NCI-H187 treated with DMSO at 0.1 percent for 48 hours (cell line): ENCODE measurements at places on chromosomes 13 and 19.

- DNase-seq: no peak
Measured at GRCh38 chr13:109880371-109881346, 94.3 kb upstream of the IRS2 start.

GRCh38 chr19:39372047-39372802 lies 18.7 kb downstream of the PAF1 start:
- no peak for DNase-seq

DNA sequence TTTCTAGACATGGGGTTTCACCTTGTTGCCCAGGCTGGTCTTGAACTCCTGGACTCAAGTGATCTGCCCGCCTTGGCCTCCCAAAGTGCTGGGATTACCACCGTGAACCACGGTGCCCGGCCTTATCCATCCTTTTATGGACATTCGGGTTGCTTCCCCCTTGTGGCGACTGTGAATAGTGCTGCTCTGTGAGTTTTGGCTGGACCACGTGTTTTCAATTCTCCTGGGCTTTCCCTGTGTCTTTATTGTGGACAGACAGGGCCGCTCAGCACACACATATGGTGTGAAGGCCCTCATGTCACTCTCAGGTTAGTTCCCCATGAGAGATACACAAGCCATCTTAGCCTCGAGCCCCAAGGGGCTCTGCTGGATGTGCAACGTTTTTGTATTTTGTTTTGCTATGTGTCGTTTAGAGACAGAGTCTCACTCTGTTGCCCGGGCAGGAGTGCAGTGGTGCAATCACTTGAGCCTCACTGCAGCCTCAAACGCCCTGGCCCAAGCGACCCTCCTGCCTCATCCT lies 40.5 kb downstream of the MAU2 start:
- DNase-seq: no peak

- no peak for DNase-seq
Measured at GRCh38 chr19:48381178-48381950, 10.0 kb downstream of the KDELR1 start.

DNA sequence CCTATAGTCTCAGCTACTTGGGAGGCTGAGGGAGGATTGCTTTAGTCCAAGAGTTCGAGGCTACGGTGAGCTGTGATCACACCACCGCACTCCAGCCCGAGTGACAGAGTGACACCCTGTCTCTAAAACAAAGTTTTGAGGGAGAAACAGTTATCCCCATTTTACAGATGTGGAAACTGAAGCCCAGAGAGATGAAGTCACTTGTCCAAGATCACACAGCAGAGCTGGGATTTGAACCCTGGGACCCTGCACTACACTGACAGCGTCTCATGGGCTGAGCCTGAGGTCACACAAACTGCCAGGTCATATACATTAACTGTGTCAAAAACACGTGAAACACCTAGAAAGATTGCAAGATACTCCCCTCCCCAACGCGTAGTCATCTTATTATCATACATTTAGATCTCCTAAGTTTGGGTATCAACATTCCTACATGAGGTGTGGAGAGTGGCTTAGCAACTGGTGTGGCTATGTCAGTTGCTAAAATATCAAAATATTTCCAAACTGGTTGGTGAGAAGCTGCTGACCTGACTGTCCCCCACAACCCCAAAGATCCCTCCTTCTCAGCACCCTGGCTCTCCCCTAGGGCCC lies 8.2 kb downstream of the FCGBP start:
- no peak for DNase-seq
